ENCODE measurements at places on chromosomes 1 and 21.

- DNase-seq: no peak
Measured at GRCh38 chr1:206003854-206004800, 932 bp upstream of the RAB7B start.

DNA sequence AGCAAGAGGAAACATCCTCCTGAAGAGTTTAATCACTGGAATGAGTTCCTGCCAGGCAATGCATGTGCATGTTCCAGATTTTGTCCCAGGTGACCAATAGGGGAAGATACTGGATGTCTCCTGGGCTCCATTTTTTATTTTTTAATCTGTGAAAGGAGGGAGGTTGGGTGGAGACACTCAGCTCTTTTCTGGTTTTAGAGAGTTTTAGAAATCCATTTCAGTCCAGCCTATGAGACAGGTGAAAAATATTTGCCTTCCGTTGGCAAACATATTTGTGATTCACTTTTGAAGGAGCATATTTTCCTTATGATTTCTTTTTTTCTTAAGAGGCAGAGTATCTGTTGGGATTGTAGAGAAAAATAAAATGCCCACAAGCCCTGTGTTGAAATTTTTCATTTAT is 70.7 kb downstream of the ABCA4 start:
- DNase-seq: no peak

- no peak for DNase-seq
Measured at GRCh38 chr21:27062443-27062842, 95.6 kb upstream of the ADAMTS5 start.

GRCh38 chr1:48869116-48869893 is 92.6 kb upstream of the BEND5 start:
- no peak for DNase-seq

DNA sequence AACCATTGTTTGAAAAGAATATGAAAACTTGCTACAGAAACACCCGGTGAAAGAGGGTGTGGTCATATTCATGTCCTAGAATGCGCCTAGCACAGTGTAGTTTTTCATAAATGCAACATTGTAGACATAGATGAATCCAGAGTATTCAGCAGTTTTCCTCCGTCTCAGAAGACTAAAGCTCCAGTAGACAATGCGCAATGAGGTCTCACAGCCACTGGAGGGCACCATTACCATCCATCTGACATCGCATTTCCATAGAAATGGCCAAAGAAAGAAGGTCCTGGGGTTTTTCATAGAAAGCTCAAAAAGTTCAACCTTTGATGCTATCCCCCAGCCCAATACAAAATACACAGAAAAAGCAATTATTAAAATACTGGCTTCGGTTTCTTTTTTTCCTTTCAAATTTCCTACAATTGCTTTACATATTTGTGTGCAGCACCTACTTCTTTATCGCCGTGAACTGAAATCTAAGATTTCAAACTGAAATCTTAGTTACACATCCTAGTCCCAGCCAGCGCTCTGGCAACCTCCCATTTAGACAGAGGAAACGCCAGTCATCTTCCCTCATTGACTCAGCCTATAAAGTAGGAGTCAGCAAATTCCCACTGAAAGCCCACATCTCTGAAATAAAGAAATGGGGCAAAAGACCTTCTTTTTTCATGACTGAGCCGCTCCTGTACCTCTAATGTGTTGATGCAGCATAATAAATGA is 3.9 kb upstream of the CD58 start:
- peak; percentile 52 for DNase-seq

GRCh38 chr1:34740161-34740868 is 14.5 kb upstream of the GJB5 start:
- no peak for DNase-seq

GRCh38 chr1:184910691-184911091 is 63.6 kb downstream of the NIBAN1 start:
- no peak for DNase-seq

- DNase-seq: peak; percentile 69
Measured at GRCh38 chr1:233904633-233905415, at the start of gene SLC35F3. SLC35F3 (plus strand) TSS chr1:233904676.

DNA sequence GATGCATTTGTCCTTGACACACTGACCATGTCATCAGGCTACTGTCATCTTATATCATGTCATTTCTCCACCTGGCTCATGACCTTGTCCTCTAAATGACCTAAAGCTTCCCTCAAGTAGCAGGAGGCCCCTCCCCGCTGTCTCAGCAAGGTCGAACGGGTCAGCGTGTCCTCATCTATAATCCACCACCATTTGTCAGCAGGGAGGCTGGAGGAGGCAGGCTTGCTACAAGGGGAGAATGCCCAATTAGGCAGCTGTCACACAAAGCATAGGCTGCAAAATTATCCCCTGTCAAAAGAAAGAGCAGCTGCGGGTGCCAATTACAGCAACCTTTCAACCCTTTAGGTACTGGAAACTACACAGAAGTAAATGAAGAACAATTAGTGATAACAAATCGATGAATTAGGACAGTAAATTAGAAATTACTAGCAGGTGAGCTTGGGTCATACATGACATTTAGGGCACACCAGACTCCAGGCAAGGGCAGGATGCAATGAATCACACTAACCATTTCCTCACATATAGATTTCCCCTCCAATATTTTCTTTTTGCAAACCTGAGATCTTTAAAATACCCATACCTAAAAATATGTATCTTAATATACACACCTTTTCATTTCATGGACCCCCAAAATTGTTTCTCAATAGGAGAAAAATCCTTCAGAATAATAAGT is 61.2 kb downstream of the NRIP1 start:
- DNase-seq: no peak

DNA sequence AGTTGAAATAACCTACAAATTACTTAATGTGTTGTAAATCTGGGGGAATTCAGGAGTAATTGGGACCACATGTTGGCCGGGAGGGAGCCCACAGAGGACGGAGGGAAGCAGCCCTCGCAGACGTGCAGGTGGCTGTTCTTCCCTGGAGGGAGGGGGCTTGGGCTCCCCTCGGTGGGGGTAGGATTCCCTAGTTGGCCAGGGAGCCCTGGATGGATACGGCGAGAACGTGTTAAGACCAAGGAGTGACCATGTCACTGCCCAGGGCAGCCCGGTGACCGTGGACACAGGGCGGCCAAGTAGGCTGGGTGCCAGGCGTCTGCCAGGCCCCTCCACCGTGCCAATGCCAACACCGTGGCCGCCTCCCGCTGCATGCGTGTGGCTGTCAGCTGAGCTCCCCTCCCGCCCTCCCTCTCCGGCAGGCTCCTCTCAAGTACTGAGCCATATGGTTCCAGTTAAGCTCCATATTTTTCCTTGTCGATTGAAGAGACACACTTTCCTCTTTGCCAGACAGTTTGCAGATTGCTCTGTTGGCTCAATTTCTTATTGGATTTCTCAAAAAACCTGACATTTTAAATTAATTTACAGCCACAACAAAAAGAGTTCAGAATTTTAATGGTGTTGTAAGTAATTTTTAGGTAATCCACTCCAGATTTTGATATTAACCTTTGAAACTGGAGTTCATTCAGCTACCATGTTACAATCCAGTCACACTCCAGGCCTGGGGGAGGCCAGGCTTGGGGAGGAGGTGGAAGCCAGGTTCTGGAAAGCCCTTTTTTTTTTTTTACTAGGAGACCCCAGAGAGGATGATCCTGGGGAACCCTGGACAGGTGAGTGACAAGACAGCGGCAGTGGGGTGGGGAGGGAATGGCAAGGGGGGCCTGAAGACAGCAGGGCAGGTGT is 71.2 kb downstream of the CASZ1 start:
- DNase-seq: no peak

DNA sequence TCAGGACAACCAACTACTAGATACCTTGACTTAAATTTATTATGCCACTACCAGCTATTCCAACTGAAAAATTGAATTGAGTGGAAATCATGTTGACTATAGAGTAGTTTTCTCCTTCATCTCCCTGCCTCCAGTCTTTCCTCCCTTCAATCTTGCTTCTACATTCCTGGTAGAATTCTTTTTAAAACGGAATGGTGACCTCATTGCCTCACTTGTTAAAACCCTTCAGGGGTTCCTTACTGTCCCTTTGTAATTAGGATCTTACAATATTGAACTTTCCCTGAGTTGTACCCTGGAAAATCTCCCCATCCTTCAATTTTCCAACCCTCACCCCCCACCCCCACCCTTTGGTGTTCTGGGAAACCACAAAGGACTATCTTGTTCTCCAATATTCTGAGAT is 82.8 kb upstream of the ZNF326 start:
- DNase-seq: no peak

DNA sequence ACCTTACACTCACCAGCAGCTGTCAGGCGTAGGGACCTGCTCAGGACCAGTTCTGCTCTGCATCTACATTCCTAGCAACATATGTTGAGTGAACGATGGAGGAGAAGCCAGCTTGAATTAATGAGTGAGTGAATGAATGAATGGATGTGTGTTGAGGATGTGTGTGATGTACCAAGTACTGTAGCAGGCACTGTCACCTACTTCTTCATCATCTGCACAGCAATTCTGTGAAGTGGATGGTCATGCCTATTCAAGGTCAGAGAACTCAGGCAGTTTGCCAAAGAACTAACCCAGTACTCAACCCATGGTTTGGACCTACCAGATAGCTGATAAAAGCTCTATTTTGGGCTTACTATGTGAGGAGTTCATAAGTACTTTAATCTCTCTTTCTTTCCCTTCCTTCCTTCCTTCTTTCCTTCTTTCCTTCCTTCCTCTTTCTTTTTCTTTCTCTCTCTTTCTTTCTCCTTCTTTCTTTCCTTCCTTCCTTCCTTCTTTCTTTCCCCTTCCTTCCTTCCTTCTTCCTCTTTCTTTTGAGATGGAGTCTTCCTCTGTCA is 56.9 kb downstream of the ATP1A1 start:
- no peak for DNase-seq

DNA sequence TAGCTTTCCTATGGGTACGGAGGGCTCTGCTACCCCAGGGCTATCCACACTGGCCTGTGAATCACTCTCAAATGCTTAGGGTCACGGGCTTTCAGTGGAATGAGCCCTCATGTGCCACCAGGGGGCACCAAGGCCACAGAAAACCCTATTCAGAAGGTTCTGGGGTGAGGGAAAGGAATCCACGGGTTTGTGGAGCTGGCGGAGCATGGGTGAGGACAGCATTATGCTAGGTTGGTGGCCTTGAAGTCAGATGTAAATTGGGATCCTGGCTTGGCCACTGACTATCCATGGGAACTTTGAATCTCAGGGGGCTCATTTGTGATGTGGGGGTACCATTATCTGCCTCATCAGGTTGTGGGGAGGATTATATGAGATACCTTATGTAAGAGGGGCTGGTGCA is 5.1 kb upstream of the LAMTOR5 start:
- DNase-seq: peak; percentile 21

GRCh38 chr1:11156963-11157362 is 32.2 kb upstream of the ANGPTL7 start:
- no peak for DNase-seq

DNA sequence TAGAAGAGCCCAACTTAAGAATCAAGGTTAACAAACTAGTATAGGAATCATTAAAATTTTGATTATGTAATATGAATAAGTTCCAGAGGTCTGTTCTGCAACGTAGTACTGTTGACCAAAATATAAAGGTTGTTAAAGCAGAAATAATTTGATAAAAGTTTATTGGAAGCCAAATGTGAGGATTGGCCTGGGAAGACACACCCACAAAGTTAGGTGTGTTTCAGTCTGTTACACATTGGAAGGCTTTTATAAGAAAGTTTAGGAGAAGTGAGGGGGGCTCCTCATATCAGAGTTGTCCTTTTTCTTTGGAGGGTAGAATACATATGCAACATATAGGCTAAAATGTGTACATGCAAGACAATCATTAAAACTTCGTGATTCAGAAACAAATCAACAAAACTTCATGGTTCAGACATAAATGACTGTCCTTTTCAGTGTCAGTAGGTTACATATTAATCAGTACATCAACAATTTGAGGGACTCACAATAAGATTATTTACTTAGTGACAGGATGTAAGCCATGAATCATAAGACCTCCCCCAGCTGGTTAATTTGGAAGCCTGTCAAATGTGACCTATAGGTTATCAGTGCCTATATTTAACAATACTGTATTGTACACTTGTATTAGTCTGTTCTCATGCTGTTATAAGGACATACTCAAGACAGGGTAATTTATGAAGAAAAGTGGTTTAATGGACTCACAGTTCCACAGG is 245.0 kb upstream of the B3GALT2 start:
- no peak for DNase-seq

DNA sequence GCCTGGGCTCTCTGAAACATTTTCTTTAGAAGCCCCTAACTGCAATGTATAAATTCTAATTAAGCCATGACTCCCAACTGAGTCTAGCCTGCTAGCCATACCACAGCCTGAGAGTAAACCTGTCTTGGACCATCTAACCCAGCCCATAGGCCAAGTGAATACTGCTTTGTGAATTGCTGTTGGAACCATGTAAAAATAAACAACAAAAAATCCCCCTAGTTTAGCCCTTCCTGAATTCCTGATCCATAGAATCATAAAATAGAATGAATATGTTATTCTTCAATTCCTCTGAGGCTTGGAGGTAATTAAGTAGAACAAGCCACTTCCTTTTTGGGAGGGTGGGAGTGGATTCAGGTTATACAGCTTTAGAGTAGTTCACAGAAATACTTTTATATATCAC is 1496.4 kb downstream of the MRPL39 start:
- no peak for DNase-seq

GRCh38 chr1:10917513-10918454 is 94.7 kb upstream of the TARDBP start:
- DNase-seq: no peak

DNA sequence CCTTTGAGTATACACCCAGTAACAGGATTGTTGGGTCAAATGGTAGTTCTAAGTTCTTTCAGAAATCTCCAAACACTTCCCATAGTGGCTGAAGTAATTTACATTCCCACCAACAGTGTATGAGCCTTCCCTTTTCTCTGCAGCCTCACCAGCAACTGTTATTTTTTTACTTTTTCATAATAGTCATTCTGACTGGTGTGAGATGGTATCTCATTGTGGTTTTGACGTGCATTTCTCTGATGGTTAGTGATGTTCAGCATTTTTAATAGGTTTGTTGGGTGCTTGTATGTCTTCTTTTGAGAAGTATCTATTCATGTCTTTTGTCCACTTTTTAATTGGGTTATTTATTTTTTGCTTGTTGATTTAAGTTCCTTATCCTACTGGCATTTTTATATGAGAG is 26.4 kb upstream of the LAMC1 start:
- no peak for DNase-seq

GRCh38 chr1:12617511-12617900 is 504 bp downstream of the DHRS3 start:
- no peak for DNase-seq

DNA sequence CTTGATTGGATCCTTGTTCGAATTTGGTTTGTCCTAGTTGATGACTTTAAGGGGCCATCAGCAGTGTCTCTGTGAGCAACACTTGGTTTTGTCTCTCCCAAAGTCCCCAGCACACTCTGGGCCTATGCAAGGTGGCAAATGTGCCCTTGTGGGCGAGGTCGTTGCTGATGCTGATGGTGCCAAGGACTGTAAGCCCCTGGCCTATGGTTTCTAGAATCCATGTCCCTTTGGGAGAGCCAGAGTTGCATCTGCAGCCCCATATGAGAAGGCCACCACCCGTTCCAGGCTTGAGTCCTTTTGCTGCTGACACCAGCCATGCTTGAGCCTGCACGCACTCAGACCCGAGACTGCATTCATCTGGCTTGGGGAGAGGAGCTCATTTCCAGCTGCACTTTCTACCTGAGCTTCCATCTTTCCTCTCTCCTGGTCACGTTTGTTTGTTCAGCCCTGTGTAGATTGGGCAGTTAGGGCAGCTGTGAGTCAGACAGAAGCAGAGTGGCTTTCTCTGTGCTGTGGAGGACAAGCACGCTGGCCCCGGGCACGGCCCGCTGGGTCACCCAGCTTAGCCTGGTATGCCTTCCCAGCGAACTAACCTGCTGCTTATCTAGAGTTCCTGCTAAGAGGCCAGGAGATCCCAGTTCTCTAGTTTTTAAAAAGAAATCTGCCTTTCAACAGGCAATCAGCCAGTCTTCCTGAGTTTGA is 52.1 kb upstream of the CSF3R start:
- no peak for DNase-seq

- no peak for DNase-seq
Measured at GRCh38 chr1:239606850-239607400, 220.6 kb downstream of the CHRM3 start.
